ENCODE measurements at places on chromosomes 3 and 15.

DNA sequence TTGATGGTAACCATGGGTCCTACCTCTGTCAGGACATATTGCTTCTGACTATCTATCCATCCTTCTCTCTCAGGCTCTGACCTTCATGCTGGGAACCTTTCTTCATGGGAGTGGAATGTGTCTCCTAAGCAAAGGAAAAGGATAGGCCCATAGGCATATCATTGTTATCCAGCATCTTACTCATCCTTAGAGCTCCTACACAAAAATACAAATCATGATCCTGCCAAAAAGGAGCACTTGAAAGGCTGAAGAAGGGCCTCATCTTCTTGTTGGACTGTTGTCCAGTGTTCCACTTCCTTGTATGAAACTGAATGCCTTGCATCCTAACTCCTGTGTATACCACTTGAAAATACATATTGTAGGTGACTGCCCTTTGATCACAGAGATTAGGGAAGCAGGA lies 96.1 kb upstream of the SOX2 start:
- DNase-seq = no peak

DNA sequence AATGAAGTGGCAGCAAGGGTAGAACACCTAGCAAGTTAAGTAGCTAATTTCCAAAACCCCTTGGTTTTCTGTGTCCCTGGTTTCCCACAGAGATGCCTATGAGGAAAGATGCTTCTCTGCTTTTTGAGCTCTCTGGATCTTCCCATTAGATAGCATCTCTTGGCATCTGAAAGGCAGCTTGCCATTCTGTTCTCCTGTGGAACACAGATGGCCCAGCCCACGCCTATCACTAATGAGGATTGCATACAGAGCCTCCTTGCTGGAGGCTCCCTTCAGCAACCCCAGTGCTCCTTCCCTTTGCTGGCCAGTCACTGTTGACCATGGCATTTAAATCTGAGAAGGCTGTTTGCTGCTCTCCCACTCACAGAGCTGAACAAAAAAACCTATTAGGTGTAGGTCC lies 34.4 kb upstream of the ETV5 start:
- no peak for DNase-seq

GRCh38 chr3:55127565-55127964 lies 199.7 kb upstream of the LRTM1 start:
- DNase-seq = peak; percentile 7

GRCh38 chr3:143348486-143349327 lies 229.1 kb downstream of the CHST2 start:
- peak; percentile 35 for DNase-seq

GRCh38 chr15:72835294-72835890 lies 51.8 kb upstream of the ADPGK start:
- peak; percentile 78 for DNase-seq

Data from mesendoderm (in vitro differentiated cells).